ENCODE measurements at places on chromosomes 11 and 22. TPM values are rescaled to one million over a fixed set of nuclear protein-coding genes. Genes with fewer than 3 reads are reported as not detected.
A peak's percentile ranks its signal among the peaks of the same experiment; 100 is the strongest.

ADORA2A gene
- 27.6 TPM for total RNA-seq

POU2AF3 gene
- 0.30 TPM for total RNA-seq

APOA5 gene
- total RNA-seq: not detected

SF3A1 gene
- 193 TPM for total RNA-seq

MYBPC3 gene
- total RNA-seq: 0.92 TPM

B3GAT1 gene
- 3.6 TPM for total RNA-seq

CREB3L1 gene
- total RNA-seq: 2.8 TPM

COA4 gene
- 54.0 TPM for total RNA-seq

TBX10 gene
- not detected for total RNA-seq

GRCh38 chr11:5910540-5910939 is 17.5 kb downstream of the OR52E5 start:
- no peaks in the 10 kb centered on the region for H3K27me3 ChIP-seq
- no peaks in the 10 kb centered on the region for H3K4me1 ChIP-seq
- H3K4me3 ChIP-seq: no peak overlapping the region
- no peak for DNase-seq
- no peaks in the 10 kb centered on the region for H3K36me3 ChIP-seq
- H3K27ac ChIP-seq: no peak overlapping the region

- no peaks in the 10 kb centered on the region for H3K27me3 ChIP-seq
- no peaks in the 10 kb centered on the region for H3K4me1 ChIP-seq
- DNase-seq: no peak
- no peaks in the 10 kb centered on the region for H3K36me3 ChIP-seq
- H3K27ac ChIP-seq: no peak overlapping the region
- no peak overlapping the region for H3K4me3 ChIP-seq
Measured at GRCh38 chr11:5384335-5384734, 723 bp downstream of the OR51M1 start.

DNA sequence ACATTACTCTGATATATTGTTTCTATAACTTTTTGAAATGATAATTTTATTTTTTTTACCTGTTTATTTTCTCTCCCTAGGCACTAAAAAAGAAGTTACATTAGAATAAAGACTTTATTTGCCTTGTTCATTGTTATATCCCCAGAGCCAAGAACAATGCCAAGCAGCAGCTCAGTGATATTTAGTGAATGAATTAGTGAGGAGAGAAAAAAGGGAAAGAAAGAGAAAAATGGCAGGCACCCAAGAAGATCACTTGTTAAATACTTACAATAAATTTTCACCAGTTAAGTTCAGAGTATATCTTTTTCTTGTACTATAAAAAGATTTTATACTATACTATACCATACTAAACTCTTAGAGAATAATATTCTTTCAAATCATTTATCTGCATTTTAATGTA is 13.3 kb upstream of the ANO5 start:
- no peaks in the 10 kb centered on the region for H3K27me3 ChIP-seq
- H3K4me3 ChIP-seq: no peak overlapping the region
- no peak for DNase-seq

- H3K4me1 ChIP-seq: peaks cover 33% of the 10 kb centered on the region
- DNase-seq: no peak
- H3K27ac ChIP-seq: peak overlapping the region; percentile 63
- H3K36me3 ChIP-seq: no peaks in the 10 kb centered on the region
- no peaks in the 10 kb centered on the region for H3K27me3 ChIP-seq
Measured at GRCh38 chr11:61098778-61099177, 3.5 kb upstream of the CD5 start.

DNA sequence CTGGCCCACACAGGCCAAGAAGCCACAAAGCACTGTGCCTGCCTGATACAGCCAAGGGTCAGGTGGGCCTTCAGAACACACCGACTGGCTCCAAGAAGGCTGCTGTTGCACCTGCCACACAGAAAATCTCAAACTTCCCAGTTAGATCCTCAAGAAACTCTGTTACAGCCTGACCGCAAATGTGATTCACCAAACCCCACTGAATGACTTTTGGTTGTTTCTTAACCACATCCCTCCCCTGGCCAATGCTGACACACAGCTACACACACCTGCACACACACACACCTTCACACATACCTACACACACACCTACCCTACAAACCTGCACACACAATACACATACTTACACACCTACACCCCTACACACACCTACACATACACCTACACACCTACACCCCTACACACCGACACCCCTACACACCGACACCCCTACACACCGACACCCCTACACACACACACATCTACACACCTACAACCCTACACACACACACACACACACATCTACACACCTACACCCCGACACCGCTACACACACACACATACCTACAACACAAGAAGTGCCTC is 31.5 kb downstream of the CDKN1C start:
- DNase-seq: no peak
- H3K4me3 ChIP-seq: no peak overlapping the region
- no peaks in the 10 kb centered on the region for H3K4me1 ChIP-seq
- no peaks in the 10 kb centered on the region for H3K27me3 ChIP-seq

DNA sequence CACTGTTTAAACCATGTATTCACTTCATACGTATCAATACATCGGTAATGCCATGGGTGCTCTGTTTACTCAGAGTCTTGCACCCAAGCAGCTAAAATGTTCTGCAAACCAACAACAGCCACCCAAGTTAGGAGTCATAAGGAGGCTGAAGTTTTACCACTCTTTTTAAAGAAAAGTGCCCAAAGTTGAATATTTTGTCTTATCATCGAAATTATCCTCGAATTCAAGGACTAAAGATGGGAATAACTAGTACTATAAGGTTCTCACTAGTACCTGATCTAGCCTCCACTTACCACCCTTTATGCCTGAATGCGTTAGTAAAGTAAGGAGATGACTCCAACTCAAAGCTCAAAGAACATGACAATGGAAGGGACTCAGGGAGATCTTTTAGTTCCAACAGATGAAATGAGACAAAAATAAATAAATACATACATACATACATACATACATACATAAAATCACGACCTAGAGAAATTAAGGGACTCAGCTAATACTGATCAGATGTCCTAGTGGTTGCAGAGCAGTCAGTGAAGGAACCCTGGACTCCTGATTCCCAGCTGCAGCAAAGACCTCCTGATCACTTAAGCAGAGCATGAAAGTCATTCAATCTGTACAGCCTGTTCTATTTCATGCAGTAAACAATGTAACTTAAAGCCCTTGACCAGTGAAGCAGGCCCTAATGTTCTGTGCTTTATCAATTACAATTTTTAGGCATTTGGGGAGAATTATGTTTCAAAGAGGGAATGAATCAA is 7.7 kb downstream of the OSBP start:
- H3K27me3 ChIP-seq: no peaks in the 10 kb centered on the region
- H3K27ac ChIP-seq: no peak overlapping the region
- peaks cover 19% of the 10 kb centered on the region for H3K4me1 ChIP-seq

DNA sequence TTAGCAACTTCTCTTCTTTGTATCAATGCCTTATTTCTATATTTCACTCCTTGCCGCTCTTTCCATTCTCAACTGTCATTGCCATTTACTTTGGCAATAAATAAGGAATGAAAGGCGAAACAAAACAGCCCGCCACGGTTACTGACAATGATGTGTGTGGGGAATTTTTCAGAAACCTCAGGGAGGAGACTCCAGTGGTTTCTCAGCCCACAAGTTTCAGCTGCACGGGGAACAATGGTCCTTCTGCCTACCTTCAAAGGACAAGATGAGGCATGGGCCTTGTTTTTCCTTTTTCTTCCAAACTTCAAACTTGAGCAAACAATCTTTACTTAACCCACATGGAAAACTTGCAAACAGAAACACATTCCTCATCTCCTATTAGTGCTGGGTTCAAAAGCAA is 409.4 kb downstream of the METTL15 start:
- no peaks in the 10 kb centered on the region for H3K27me3 ChIP-seq
- H3K4me3 ChIP-seq: no peak overlapping the region
- H3K4me1 ChIP-seq: no peaks in the 10 kb centered on the region
- no peaks in the 10 kb centered on the region for H3K36me3 ChIP-seq
- DNase-seq: no peak

DNA sequence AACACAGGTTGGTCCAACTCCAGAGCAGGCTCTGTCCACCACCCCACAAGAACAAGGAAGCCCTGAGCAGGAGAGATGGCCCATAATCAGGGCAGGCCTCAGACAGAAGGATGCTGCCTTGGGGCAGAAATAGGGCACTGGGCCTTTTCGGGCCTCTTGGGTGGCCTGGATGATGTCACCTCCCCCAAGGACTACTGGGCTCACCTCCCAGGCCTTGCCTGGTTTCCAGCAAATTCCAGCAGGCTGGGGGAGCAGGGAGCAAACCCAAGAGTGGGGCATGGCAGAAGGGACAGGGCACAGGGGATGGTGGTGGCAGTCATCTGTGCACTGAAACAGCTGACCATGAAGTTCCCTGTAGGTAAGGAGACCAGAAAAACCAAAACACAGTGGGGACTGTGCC is 5.3 kb upstream of the NAA40 start:
- no peak overlapping the region for H3K27ac ChIP-seq
- H3K4me1 ChIP-seq: peaks cover 7% of the 10 kb centered on the region
- H3K36me3 ChIP-seq: no peaks in the 10 kb centered on the region
- no peak overlapping the region for H3K4me3 ChIP-seq
- H3K27me3 ChIP-seq: no peaks in the 10 kb centered on the region

DNA sequence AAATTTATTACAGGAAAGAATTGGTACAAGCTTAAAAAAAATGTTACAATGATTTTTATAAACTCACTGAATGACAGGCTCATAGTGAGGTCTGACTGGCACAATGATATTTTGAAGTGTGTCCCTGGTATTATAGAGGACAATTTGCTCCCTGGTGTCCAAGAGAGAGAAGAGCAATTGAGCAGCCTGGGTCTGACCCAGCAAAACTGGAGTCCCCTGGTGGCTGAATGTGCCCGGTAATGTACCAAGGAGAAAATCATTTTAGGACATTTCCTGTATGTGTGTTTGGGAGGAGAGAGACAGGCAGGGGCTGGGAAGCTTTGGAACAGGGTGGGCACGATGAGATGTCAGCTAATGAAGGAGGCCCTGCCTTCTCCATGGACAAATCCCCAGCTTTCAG is 125.3 kb downstream of the APOL5 start:
- peak overlapping the region; percentile 20 for H3K27ac ChIP-seq
- no peak for DNase-seq
- no peaks in the 10 kb centered on the region for H3K36me3 ChIP-seq
- no peak overlapping the region for H3K4me3 ChIP-seq

GRCh38 chr11:65595543-65596281 is at the start of gene KCNK7:
TSS of gene KCNK7 (minus strand) at chr11:65595800. CDS start at chr11:65595772, 28 bp downstream.
- no peaks in the 10 kb centered on the region for H3K27me3 ChIP-seq
- no peak within 1 kb of the TSS for H3K27ac ChIP-seq
- DNase-seq: no peak

DNA sequence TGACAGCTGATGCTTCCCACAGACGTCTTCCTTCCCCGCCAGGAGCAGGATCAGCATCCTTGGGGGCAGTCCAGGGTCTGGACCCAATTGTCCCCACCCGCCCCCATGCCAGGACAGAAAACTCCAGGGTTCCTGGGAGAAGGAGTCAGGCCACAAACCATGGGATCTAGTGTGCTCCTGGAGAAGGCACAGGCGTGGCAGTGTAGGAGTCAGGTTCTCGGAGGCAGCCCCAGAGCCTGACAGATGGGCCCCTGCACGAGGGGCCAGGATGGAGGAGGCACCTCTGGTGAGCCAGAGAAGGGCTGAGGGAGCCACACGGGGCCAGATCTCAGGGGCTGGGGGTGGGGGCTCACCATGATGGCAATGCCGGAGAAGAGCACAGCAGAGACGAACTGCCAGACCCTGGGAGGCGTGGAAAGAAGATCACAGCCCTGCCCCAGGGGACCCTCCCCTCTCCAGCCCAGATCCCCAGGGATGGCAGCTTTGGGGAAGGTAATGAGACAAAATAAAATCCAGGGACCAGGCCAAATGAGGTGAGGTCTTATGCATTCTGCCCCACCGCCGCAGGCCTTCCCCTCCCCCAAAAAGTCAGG is 13.6 kb downstream of the TP53I11 start:
- no peak overlapping the region for H3K4me3 ChIP-seq
- DNase-seq: no peak
- peaks cover 32% of the 10 kb centered on the region for H3K36me3 ChIP-seq
- H3K4me1 ChIP-seq: peaks cover 25% of the 10 kb centered on the region

GRCh38 chr11:74085542-74085892 is 76.6 kb upstream of the UCP3 start:
- no peaks in the 10 kb centered on the region for H3K27me3 ChIP-seq
- DNase-seq: no peak
- H3K4me3 ChIP-seq: no peak overlapping the region
- peak overlapping the region; percentile 16 for H3K27ac ChIP-seq

- H3K4me1 ChIP-seq: no peaks in the 10 kb centered on the region
- no peak for DNase-seq
- H3K27me3 ChIP-seq: no peaks in the 10 kb centered on the region
- H3K4me3 ChIP-seq: no peak overlapping the region
Measured at GRCh38 chr22:46393873-46394272, 58.4 kb downstream of the TRMU start.

DNA sequence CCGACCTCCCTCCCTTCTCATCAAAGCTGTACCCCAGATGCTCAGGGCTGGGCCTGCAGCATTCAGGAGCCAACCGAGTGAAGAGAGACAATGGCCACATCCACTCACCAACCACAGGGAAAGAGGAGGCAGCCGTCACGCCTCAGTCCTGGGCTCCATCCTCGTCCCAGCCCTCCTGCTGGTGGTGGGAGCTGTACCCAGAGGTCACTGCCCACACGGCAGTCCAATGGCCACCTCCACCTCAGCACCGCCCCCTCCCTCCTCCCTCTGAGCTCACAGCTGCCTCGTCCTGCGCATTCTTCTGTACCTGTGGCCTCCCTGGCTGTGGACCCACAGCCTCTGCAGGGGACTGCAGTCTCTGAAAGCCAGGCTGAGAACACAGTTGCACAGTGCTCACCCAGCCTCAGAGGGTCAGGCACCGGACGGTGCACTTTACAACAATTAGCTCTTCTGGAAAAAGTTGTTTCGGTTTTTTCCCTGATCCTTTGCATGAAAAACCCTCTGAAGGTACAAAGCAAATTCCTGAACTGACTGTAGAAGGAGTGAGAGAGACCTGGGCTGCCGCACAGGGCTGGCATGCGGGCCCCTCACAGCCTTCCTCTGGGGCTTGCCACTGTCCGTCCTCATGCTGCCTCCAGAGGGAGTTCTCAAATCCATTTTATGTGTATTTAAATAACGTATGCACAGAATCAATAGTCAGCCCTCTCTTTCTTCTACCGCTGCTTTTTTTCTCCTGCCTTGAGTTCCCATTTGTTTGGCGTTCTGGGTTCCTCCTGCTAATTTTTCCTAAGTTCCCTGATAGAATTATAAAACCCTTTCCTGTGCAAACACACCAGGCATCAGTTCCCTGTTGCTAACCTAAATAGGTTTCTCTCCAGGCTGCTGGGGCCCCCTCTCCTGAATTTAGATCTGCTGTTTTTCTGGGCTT is 52.7 kb downstream of the PHF21B start:
- no peaks in the 10 kb centered on the region for H3K27me3 ChIP-seq
- no peaks in the 10 kb centered on the region for H3K36me3 ChIP-seq
- H3K27ac ChIP-seq: no peak overlapping the region
- no peak overlapping the region for H3K4me3 ChIP-seq

GRCh38 chr11:65868076-65868667 is 4.4 kb downstream of the EFEMP2 start:
- H3K27me3 ChIP-seq: peaks cover 11% of the 10 kb centered on the region
- DNase-seq: peak; percentile 78
- H3K36me3 ChIP-seq: peaks cover 41% of the 10 kb centered on the region
- no peak overlapping the region for H3K27ac ChIP-seq
- peaks cover 55% of the 10 kb centered on the region for H3K4me1 ChIP-seq

- no peak overlapping the region for H3K4me3 ChIP-seq
- H3K27ac ChIP-seq: no peak overlapping the region
- no peaks in the 10 kb centered on the region for H3K36me3 ChIP-seq
- H3K27me3 ChIP-seq: no peaks in the 10 kb centered on the region
- no peak for DNase-seq
Measured at GRCh38 chr11:33514079-33514925, 186.3 kb downstream of the C11orf91 start.

Data from spleen (tissue), 13 donors.